Panc1 (cell line): ENCODE measurements at places on chromosomes 4 and X.

- no peak for DNase-seq
Measured at GRCh38 chrX:71106427-71106826, at the start of gene CXorf65. Gene CXorf65, minus strand, starts transcription at chrX:71106740. Its CDS starts 184 bp downstream, at chrX:71106556.

DNA sequence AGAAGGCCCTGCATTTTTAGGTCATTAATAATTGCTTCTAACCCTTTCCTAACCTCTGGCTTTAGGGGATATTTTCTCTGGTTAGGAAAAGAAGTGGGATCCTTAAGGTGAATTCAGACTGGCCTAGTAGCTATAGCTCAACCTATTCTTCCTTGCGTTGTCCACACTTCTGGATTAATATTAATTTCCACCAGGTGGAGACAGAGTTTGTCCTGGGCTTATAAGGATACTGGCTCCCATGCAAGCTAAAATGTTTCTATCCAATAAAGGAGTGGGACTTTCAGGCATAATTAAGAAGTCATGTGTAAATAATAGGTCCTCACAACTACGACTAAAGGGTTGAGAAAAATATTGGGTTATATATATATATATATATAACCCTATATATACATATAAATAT, 860.0 kb upstream of the POU3F4 start:
- no peak for DNase-seq

DNA sequence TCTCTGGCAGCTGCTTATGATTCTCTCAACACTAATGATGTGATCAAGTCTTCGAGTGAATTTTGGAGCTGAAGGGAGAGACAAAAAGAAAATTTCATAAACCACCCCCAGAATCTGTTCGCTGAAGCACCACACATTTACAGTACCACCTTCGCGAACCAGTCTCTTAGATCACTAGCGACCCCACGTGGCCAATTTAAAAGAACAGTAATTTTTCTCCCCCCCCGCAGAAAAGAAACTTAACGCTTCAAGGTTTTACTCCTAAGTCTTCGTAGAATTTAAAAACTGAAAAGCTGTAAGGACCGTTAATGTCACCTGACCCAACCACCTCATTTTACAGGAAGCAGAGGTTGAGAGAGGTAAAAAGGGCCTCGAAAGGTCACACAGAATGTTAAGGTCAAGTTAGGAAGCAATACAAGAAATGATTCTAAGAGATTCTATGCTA, 187.5 kb downstream of the QDPR start:
- DNase-seq: no peak

DNA sequence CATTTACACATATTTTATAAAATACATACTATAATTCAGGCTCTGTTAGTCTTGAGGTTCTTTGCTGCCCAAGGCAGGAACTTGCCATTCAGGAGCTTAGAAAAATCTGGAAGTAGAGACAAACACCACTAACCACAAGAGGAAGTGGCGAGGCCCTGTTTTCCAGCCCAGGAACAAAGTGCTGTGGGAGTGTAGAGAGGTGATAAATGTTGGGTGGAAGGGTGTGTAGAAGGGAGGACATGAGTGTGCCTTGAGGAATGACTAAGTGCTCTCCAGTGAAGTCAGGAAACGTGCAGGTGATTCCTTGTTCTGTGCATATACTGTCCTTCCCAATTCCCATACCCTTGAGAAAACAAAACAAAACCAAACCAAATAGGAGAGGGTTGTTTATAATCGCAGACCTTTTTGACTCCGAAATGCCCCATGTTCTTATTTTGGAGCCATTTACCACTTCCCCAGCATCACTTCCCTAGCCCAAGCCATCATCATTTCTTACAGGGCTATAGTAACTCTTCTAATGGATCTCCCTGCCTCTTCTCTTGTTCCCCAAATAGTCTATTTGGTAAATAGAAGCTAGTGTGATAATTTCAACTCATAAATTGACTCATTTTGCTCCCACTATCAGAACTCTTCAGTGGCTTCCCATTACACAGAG, 83.2 kb downstream of the GPAT3 start:
- DNase-seq: no peak

- DNase-seq: no peak
Measured at GRCh38 chr4:44563496-44563895, 87.9 kb downstream of the YIPF7 start.

DNA sequence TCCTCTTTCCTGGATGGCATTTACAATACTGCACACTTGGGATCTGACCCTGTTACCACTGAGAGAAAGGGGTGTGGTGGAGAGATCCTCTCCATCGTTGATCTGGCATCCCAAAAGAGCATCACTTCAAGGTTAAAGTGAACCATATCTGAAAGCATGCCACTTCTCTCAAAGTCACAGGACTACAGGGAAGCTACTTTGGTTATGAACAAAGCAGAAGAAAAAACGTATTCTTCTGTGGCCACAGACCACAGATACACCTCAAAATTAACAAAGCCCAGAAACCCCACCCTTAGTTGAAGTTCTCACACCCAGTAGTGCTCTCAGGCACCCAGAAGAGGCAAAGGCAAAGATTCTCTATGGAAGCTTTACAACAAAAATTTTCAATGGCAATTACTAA, 108.3 kb downstream of the JADE1 start:
- DNase-seq: no peak

- DNase-seq: no peak
Measured at GRCh38 chr4:31083456-31083855, 363.3 kb downstream of the PCDH7 start.

- DNase-seq: no peak
Measured at GRCh38 chrX:100864657-100865391, 9.3 kb downstream of the NOX1 start.

- DNase-seq: no peak
Measured at GRCh38 chr4:121072224-121073003, at the start of gene NDNF. Gene NDNF, minus strand, starts transcription at chr4:121072535. Its CDS starts 26,698 bp downstream, at chr4:121045837.

- DNase-seq: no peak
Measured at GRCh38 chrX:120452131-120452530, 17.0 kb downstream of the LAMP2 start.

DNA sequence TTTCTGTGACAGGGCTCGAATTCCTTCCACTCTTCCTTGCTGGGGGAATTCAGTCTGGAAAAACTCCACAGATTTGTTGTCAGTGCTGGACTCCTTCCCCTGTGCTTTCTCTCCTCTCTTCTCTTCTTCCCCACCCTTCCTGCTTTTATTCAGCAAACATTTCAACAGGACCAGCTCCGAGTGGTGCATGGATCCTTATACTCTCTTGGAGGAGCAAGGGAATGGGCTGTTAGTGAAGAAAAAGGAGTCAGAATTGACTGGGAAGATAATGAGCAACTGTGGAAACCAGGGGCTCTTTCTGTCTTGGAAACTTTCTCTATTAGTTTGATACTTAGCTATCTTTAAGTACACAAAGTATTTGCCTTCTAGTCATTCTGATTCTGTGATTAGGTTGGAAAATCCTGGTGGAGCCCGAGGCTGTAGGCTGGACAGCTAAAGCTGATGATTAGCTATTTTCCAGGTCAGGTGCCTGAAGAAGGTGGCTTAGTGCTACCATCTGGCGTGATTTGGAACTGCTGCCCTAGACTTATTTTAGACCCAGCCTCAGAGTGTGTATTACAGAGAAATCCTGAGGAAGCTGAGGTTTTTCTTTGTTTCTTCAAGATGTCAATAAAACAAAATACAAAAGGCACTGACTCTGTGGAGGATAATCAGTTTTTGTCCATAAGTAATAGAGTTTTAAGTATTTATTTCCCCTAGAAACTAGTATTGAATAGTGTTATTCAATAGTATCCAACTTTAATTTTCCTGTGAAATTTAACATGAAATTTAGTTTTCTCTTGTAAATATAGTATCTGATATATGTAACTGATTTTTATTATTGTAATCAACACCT, 38.4 kb downstream of the NAP1L5 start:
- DNase-seq: peak; percentile 61

- no peak for DNase-seq
Measured at GRCh38 chrX:9356846-9357245, 108.0 kb upstream of the TBL1X start.

- no peak for DNase-seq
Measured at GRCh38 chrX:106201502-106202178, 33.5 kb downstream of the PWWP3B start.

DNA sequence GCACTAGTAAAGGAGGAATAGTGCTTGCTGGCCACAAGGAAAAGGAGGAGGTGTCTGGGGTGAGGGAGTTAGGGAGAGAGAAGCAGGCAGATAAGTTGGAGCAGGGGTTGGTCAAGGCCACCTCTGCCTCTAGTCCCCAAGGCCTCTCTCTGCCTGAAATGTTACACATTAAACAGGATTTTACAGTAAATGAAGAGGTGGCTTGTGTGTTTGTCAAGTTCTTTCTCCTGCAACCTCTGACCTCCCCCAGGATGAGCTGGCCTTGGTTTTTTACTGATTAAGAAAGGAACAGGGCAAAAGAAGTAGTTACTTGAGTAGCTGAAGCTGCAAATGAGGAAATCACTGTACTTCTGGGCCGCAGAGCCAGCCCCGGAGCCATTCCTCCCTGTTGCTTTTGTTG, 2.0 kb downstream of the GJB1 start:
- DNase-seq: no peak

DNA sequence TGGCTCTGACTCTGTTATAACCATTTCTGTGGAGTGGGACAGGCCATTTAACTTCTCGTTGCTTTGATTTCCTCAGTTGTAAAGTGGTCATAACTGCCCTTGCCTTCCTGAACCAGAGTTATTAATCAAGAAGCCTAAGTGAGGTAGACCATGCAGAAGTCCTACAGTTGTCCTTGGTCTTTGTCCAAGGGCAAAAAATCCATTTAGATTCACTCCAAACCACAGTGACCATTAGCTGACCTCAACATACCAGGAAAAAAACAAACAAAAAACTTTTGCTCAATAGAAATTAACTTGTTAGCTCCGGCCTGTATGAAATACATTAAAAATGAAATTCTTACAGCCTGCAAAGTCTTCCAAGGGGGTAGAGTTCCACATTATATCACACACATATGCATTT, 52.7 kb downstream of the TBC1D9 start:
- no peak for DNase-seq

DNA sequence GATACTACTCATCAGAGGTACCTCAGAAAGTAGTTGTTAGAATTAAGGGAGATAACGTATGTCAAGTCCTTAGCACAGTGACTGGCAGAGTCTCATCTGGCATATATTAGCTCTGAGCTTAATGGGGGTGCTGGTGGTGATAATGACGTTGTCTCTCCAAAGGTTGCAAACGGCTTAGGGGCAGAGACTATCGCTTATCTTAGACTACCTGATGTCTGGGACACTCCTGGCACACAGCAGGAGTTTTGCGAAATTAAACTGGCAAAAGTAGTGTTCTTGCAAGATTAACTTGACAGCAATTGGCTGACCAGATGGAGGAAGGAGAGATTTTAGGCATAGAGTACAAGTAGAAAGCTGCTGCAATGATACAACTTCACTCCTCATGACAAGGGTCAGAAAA, 300.1 kb upstream of the FTHL17 start:
- no peak for DNase-seq

GRCh38 chrX:49075347-49075746, 1.5 kb upstream of the PRAF2 start:
- no peak for DNase-seq

- no peak for DNase-seq
Measured at GRCh38 chr4:122816476-122816875, 10.2 kb upstream of the FGF2 start.

GRCh38 chr4:61827907-61828391, 627.8 kb downstream of the ADGRL3 start:
- DNase-seq: no peak

- DNase-seq: no peak
Measured at GRCh38 chrX:22963196-22963595, 36.6 kb upstream of the DDX53 start.

DNA sequence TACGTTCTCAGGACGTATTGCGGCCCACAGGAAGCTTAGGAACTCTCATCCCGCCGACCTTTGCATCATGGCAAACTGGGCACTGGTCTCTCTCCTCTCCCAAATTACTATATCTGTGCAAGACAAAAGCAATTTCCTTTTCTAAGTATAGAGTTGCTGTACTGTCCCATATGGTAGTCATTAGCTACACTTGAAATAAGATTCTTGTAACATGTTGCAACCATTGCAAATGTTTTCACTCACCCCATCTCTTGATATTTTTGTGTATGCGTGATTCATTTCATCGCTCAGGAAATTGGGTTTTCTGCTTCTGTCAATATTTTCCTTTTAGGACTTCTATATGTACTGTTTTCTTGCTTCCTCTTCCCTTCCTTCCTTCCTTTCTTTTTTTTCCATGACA, 15.7 kb downstream of the ARMCX6 start:
- DNase-seq: no peak

GRCh38 chr4:74190919-74191397, 33.0 kb downstream of the MTHFD2L start:
- DNase-seq: no peak

GRCh38 chr4:1815997-1816860, 23.1 kb downstream of the FGFR3 start:
- no peak for DNase-seq

GRCh38 chrX:10769195-10769594, 148.8 kb upstream of the MID1 start:
- no peak for DNase-seq

- no peak for DNase-seq
Measured at GRCh38 chr4:109702950-109703663, at the start of gene CASP6. Gene CASP6, minus strand, starts transcription at chr4:109703445. Its CDS starts 50 bp downstream, at chr4:109703395.

DNA sequence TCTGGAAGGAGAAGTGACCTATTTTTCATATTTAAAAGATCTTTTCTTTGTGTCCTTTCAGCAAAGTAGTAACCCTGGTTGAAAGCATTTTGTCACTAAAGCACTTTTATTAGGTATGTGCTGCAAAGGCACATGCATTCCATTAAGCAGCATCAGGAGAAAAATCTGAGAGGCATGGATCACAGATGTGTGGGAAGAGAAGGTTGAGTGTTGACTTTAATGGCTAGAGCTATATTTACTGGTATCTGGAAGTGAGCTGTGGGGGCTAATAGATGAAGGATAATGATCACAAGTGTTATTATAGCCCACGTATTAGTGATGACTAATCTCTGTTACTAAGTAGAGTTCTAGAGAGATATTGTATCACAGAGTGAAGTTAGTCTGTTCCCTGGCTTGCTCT, 1520.7 kb downstream of the ARAP2 start:
- DNase-seq: no peak

- no peak for DNase-seq
Measured at GRCh38 chr4:110195561-110196205, 2.7 kb downstream of the ELOVL6 start.

- DNase-seq: no peak
Measured at GRCh38 chr4:98613453-98614075, 44.8 kb downstream of the TSPAN5 start.

- DNase-seq: no peak
Measured at GRCh38 chr4:85580489-85580888, 105.5 kb downstream of the ARHGAP24 start.

DNA sequence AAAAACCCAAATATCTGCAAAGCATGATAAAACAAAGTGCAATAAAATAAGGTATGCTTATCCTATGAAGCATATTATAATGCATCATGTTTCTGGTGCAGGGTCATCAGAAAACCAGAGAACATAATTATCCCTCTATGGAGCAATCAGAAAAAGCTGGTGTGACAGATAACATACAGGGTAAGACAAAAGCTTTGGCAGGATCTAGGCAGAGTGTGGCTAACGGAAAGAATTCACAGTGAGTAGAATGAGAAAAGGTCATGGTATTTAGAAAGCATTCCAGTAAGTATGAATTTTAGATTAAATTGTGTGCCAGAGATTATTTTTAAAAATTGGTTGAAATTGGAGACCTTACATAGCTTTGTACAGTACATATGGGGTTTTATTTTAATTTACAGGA, 29.0 kb upstream of the UGT2B4 start:
- no peak for DNase-seq

- no peak for DNase-seq
Measured at GRCh38 chrX:140346729-140347128, 158.1 kb downstream of the SOX3 start.

- DNase-seq: no peak
Measured at GRCh38 chrX:133985164-133985966, at the start of gene GPC3. Gene GPC3, minus strand, starts transcription at chrX:133985594.
